Esophagus squamous epithelium (tissue), 5 donors: ENCODE measurements at places on chromosomes 1 and 21.

- no peak for DNase-seq
These were observed 74.2 kb downstream of the CD34 start for GRCh38 chr1:207836591-207837347.

DNA sequence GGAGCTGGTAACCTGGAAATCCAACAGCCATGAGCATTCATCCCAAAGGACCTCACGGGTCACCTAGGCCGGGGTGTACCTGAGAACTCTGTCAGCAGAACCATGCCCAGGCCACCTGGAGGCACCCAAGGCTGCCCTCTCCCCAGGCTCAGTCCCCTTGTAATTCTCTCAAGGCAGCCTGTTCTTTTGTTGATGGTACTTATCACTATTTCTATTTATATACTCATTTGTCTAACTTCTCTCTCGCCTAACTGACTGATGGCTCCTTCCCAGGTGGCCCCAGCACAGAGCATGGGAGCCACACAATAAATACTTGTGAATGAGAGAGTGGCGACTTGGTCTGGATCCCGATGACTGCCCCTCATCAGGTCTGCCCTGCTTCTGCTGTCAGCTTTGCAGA, 16.7 kb downstream of the CASP9 start:
- no peak for DNase-seq

- DNase-seq = no peak
These were observed 1.2 kb downstream of the PIK3C2B start for GRCh38 chr1:204493145-204493983.

DNA sequence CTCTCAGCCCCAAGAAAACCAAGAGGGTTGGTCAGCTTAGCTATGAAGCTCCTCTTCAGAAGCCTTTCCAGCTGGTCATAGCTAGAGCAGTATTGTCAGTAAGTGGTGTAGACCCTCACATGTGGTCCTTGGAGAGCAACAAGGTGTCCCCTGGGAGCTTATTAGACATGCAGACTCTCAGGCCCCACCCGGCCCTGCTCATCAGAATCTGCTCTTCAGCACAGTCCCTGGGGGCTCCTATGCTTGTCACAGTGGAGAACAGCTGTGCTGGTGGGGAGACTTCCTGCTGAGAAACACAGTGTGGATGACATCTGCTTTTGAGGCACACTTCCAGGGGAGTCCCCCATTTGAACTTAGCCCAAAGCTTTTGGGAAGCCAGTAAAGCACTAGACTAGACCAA, 21.9 kb upstream of the NEK2 start:
- DNase-seq = no peak

GRCh38 chr1:28887419-28887834, 26.9 kb upstream of the EPB41 start:
- DNase-seq = no peak

DNA sequence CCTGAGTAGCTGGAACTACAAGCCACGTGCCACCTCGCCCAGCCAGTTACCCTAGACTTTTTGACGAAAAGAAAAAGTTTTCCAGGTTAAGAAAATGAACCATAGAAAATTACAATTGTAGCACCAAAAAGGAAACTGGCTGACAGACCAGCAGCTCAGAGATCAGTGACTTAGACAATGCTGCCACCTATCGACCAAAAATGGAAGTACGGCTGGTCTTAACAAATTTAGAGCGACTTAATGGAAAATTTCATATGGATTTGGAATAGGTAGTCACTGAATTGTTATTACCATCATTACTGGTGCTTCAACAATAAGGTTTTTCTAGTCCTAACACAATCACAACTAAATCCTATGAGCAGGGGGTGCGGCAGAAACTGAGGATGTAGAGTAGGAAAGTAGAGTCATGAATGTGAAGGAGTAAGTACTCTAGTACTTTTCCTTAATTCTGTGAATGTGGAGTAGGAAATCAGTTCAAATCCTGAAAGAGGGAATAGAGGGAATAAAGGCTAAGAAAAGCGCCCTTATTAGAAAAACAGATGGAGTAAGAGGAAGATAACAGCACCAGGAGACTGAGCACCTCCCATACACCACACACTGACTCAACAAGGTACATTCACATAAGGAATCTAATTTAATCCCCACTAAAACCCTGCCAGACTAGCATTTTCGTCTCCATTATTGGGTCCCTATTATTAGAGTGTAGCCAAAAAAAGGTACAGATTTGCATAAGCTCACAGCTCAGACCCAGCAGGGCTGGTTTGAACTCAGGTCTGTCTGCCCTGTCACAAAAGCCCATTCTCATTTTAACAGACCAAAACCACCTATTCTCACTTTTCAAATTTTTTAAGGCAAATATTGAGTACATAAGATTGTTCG, 37.9 kb upstream of the MGST3 start:
- DNase-seq = no peak

GRCh38 chr21:17679002-17679600, 66.4 kb upstream of the BTG3 start:
- no peak for DNase-seq

GRCh38 chr1:208036106-208036808, 125.3 kb upstream of the CD34 start:
- no peak for DNase-seq

DNA sequence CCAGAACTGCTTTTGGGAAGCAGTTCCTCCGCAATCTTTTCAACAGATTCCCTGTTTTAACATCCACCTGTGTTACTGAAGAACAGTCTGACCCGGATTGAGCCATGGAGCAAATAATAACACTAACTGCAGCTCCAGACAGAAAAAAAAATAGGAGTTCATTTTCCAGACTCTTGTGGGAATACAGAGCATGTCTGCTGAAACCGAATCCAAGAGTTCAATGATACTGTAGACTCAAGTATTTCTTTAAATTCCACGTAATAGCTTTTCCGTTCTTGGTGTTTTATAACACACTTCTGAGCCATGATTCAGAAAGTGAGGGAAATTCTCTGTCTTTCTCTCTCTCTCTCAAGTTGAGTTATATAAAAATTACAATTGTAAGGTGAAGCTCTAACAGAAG, 60.6 kb downstream of the DDAH1 start:
- DNase-seq = no peak

GRCh38 chr1:202967684-202968281, 726 bp upstream of the CYB5R1 start:
- DNase-seq = no peak

DNA sequence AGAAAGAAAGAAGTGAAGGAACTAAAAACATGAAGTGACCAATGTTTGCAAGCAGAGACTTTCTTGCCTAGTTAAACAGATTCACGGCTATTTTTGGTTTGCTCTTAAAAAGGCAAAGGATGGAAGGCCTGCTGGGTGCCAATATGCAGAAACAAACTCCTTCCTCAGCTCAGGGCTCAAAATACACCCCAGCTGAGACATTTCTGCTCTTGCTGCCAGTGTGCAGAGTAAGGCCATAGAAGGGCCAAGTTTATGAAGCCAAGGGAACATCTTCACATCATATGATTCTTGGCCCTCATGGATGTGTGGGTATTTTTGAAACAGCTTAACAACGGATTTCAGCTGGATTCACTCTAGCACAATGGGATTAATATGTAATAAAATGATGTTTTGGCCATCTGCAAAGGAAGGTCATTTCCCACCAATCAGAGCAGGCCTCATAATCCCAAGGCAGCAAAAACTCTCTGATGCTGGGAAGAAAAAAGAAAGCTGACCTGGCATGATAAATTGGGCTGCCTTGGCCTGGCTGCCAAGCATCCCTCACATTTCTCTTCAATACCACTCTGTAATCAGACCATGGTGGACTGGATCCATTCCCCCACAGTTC, 70.7 kb downstream of the CAPZB start:
- no peak for DNase-seq

DNA sequence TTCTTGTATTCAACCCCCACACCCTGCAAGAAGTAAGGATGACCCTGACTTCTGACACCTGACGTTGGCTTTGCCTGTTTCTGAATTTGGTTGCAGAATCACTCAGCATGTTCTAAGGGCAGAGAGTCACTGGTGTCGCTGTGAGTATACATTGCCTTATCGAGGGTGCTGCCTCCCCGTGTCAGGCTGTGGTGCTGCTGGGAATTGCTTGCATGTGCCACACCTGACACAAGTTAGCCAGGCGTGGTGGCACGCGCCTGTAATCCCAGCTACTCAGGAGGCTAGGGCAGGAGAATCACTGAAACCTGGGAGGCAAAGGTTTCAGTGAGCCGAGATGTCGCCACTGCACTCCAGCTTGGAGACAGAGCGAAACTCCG, 45.9 kb downstream of the WDR4 start:
- no peak for DNase-seq

GRCh38 chr1:186499571-186499970, 38.7 kb upstream of the PDC start:
- no peak for DNase-seq

GRCh38 chr1:68919075-68919474, 422.2 kb upstream of the DEPDC1 start:
- no peak for DNase-seq

- no peak for DNase-seq
These were observed 43.6 kb downstream of the ACP6 start for GRCh38 chr1:147626739-147627138.

DNA sequence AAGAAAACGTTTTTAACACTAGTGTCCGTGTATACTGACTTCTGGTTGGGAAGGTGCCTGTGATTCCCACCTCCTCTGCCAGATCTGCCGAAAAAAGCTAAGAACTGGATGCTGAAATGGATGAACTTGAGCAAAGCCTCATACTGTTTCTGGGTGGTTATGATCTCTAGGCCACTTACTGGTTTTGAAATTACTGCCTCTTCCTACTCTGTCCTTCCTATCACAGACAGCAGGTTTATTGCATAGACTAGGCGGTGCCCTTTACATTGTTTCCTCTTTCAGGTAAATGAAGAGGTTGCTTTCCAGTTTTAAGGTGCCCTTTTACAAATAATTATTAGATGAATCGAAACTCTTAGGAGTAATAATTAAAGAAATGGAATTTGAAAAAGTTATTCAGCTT, 27.5 kb downstream of the PEX14 start:
- no peak for DNase-seq

DNA sequence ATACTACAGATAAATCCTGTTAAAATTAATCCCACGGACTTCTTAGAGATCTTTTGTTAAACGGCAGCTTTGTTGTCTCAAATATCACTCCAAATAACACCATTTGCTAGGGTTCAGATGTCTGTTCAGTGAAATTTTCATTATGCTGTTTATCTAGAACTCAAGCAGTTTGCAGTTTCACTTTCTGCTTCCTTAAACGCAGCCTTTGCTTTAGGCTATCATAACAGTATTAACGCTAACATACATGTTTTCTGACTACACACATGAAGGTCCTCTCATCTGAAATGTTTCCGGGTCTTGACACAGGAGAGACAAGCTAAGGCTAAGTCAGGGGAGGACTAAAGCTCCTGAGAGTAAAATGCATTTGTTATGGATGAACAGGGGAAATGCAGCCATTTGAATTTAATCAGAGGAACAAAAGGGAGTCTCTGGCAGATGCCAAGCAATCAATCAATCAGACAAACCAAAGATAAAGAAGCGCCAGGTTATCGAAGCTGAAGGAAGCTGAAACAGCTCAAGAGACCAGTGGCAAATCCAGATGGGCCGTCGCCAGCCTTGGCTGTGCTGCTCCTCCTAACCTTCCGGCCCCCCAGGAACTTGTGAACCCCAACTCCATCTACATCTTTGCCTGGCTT, 16.9 kb downstream of the CCSAP start:
- no peak for DNase-seq

- no peak for DNase-seq
These were observed 70.4 kb upstream of the SCAF4 start for GRCh38 chr21:31802331-31802730.

DNA sequence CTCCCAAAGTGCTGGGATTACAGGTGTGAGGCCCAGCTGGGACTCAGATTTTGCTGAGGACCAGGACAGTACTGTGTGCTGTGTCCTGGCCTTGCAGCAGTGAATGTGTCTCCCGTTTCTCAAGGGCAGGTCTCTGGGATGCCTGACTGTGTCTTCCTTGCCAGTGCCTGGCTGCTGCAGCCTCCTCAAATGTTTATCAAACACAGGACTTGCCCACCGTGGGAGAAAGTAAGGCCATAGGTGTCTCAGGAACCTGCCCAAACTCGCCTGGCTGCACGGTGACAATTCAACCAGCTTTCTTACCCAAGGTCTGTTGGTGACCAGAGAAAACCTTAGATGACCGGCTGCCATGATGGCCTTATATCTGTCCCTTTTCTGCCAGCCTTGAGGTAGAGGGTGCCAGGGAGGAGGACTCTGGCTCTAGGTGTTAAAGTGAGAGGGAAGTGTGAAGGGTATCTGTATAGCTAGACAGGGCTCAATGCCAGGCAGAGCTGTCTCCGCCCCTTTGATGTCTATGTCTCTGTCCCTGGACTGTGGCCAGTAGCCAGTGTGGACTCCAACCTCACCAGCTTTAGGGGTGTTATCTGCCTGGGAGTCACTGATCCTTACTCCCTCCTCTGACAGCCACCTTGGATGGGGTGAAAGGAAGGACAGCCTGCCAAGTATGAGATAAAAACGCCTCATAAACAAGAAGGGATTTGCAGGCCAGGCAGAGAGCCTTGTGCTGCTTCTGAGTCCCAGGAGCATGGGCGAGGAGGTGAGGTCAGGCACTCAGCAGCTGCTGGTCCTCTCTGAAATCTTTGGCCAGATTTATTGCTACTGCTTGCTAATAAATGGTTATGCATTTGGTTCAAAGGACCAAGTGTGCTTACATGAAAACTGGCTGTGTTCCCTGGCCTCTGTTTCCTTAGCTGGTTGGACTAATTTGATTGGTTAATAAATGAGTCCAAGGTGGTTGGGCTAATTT, 22.3 kb downstream of the IL6R start:
- no peak for DNase-seq

- DNase-seq = no peak
These were observed 104.1 kb downstream of the CDC42BPA start for GRCh38 chr1:227214207-227214606.

- no peak for DNase-seq
These were observed 42.2 kb upstream of the SELENON start for GRCh38 chr1:25757846-25758185.

- DNase-seq = no peak
These were observed 278.0 kb downstream of the RGS7 start for GRCh38 chr1:241079047-241079446.

DNA sequence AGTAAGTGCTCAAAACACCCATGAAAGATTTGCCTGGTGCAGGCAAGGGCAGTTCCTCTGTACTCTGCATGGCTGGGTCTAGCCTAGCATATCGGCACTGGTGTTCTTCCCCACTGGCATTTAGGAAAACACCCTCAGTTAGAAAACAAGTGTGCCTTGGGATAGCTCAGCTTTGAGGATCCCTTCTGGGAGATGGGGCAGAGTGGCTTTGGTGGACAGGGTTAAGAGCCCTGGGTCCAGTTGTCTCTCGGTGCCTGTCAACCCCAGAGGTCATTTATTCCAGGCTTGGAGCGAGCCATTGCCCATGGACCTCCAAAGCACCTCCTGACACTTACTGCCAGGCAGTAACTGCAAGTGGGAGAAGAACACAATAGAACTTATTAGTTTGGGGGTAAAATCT, 80.8 kb upstream of the DIRAS3 start:
- DNase-seq = no peak

- no peak for DNase-seq
These were observed 129.2 kb upstream of the PROX1 start for GRCh38 chr1:213858581-213858980.

GRCh38 chr1:211734359-211734758, 58.9 kb upstream of the NEK2 start:
- no peak for DNase-seq
